Cardiac muscle cell (in vitro differentiated cells and primary cell): ENCODE measurements at places on chromosomes 7 and 10.

- no peak for DNase-seq
Observed at GRCh38 chr7:15821484-15822427, 135.3 kb upstream of the MEOX2 start.

DNA sequence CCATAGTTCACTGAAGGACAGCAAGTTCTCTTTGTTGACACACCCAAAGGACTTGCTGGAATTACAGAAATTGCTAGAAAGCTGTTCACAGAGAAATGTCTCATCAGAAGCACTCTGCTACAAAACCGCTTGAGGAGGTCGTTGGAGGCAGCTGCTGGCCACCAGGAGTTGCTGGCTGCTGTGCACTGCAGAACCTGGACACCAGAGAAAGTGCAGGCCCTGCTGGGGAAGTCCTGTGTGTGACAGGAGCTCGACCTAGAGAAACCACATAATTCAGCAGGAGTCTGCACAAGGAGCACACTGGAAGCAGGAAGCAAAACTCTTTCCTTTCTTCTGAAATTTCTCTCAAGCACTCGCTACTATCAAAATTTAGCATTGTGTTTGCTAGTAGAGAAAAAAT is 461.5 kb upstream of the GHITM start:
- DNase-seq, result peak; percentile 1

GRCh38 chr10:116756277-116756676 is 13.9 kb upstream of the HSPA12A start:
- DNase-seq, result no peak

DNA sequence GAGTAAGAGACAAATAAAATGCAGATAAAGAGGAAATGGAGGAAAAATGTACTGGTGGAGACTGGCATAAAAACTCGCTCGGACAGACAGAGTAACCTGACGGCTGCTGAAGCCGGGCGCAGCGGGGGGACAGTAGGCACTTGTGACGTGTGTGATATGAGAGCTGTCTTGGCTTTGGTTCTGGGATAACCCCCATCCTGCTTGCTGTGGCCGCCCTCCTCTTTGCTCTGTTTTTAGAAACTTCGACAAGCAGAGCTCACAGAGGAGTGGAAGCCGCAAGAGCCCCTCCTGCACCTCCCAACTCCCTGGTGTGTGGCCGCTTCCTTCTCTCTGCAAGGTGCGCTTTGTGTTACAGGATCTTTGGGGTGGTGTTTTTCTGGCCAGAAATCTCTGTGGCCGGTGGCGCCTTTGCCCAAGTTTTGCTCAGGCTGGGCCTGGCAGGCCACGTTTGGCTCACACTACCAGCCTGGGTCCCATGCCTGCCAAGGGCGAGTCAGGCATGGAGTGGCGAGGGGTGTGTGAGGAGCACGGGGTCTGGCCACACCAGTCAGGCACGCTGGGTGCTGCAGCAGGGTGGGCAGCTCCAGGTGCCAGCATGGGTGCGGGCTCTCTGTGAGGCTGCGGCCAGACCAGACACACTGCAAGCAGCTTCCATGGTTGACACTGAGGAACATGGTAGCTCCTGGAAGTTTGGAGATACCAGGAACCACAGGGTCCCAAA is 268.0 kb downstream of the DNAJB6 start:
- no peak for DNase-seq

DNA sequence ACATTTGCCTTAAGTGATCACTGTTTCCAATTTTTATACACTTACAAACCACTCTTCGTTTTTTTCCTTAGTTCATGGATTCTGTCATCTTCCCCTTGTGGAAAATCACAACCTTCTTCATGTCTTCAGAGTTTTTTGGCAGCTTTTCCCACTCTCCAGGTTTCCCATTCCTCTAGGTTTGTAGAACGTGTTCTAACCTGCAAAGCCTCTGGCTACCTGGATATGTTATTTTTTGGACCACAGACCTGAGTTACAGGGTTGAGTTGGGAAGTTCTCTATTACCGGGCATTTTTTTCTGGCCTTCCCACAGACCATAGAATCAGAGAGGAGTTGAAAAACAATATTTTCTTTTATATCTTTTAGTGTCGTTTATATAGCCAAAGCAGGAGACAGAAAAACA is 30.2 kb downstream of the NRG3 start:
- DNase-seq, result no peak

GRCh38 chr10:112678987-112679386 is 232.0 kb downstream of the VTI1A start:
- no peak for DNase-seq

DNA sequence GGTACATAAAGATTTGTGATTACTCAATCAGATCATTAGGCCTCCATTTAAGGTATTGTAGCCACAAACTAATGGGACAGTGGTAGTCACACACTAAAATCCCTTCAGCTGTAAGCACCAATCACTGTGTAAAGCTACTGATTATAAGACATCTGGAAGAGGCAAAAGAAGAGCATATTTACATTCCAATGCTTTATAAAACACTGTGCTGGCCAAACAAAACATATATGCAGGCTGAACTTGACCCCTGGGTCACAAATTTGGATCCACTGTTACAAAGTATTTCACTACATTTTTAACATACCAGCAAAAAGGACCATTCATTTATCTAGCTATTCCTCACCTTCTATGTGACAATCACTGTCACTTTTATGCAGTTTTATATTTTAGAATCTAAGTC is 41.4 kb upstream of the ANLN start:
- DNase-seq, result peak; percentile 47

DNA sequence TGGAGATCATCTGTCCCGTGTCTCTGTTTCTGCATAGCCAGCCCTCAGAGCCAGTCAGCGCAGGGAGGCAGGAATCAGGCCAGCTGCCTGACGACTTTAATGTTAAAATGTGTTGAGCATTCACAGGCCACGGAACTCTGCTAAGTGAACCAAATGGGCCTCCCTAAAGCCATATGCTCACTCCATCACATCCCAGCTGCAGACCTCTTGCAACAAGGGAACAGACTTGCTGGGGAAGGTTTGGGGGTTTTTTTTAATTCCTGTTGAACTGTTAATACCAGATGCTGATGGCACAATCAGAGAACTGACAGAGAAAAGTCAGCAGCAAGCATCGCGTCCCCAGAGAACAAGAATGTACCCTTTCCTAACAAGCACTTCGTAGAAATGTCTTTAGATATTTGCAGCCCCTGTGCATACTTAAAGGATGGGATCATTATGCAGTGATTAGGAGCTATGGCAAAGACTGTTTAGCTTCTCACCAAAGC is 900.4 kb upstream of the AUTS2 start:
- peak; percentile 30 for DNase-seq

DNA sequence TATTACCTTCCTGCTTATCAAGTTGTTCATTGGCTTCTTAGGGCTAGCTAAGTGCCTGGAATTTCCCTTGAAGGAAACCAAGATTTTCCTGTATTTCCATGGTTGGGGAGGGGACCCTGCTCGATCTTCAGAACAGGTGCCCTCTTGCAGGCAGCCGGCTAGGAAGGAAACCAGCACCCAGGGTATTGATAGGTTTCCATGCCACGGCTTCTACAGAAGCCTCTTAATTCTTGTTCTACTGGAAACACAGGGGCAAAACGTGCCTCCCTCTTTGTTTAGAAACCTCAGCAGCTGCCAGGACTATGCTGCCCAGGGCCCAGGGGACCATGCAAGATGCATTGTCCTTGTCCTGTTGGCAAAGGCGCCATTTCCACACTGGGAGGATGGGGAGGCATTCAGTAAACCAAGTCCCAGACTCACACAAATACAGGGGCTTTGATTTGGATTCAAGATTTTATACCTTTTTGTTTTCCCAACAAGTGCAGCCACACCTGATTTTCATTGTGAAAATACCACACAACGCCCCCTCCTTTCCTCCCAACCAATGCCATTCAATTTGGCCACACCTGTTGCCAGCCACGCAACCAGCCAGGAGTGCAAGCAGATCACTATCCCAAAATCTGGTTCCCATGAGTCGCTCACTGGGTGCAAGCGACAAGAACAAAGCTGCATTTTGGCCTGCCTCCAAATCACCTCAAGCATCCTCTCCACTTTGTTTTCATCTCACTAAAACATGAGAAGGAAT is 29.6 kb downstream of the C10orf71 start:
- DNase-seq, result no peak

- DNase-seq, result no peak
Observed at GRCh38 chr7:2810682-2811415, 33.3 kb downstream of the GNA12 start.
